ENCODE measurements at places on chromosomes 6 and 20. TPM values are rescaled to one million over a fixed set of nuclear protein-coding genes. Genes with fewer than 3 reads are reported as not detected.

C6orf120 gene
- 22.0 TPM for total RNA-seq

GGTLC1 gene
- not detected for total RNA-seq

SLC17A1 gene
- total RNA-seq, result not detected

PBOV1 gene
- not detected for total RNA-seq

TRIM15 gene
- total RNA-seq, result 1.4 TPM

TBX18 gene
- total RNA-seq, result 33.5 TPM

DEFB119 gene
- not detected for total RNA-seq

GNAS-AS1 gene
- total RNA-seq, result 1.3 TPM

UBE2V1 gene
- total RNA-seq, result 60.0 TPM

CST5 gene
- not detected for total RNA-seq

CHRNA4 gene
- total RNA-seq, result 0.20 TPM

HLA-DPA1 gene
- 16.1 TPM for total RNA-seq

SLC17A9 gene
- total RNA-seq, result 4.7 TPM

C6orf132 gene
- total RNA-seq, result 14.5 TPM

RBPJL gene
- not detected for total RNA-seq

C20orf202 gene
- total RNA-seq, result 0.69 TPM

CNR1 gene
- 1.8 TPM for total RNA-seq

LIME1 gene
- 3.7 TPM for total RNA-seq

PTK7 gene
- 121 TPM for total RNA-seq

APOBEC2 gene
- total RNA-seq, result 60.6 TPM

TRAPPC3L gene
- 0.49 TPM for total RNA-seq

EFCAB8 gene
- not detected for total RNA-seq

C6orf58 gene
- 0.20 TPM for total RNA-seq

NKAIN4 gene
- total RNA-seq, result 3.7 TPM

GINS1 gene
- 7.3 TPM for total RNA-seq

GTSF1L gene
- not detected for total RNA-seq

HLA-DMB gene
- 12.7 TPM for total RNA-seq

BHLHE23 gene
- total RNA-seq, result not detected

ERVFRD-1 gene
- total RNA-seq, result 0.10 TPM

TMEM170B gene
- total RNA-seq, result 5.8 TPM

LIN28B gene
- total RNA-seq, result 0.20 TPM

CRIP3 gene
- total RNA-seq, result 1.1 TPM

CCDC170 gene
- 1.9 TPM for total RNA-seq

CTAGE9 gene
- total RNA-seq, result not detected

MYLK4 gene
- total RNA-seq, result 1.4 TPM

GNRH2 gene
- total RNA-seq, result not detected

TREM2 gene
- 0.59 TPM for total RNA-seq

ATP9A gene
- 24.6 TPM for total RNA-seq

SOX4 gene
- 64.2 TPM for total RNA-seq

IRAK1BP1 gene
- 9.0 TPM for total RNA-seq

TNF gene
- 1.9 TPM for total RNA-seq

PRPH2 gene
- 2.8 TPM for total RNA-seq

ZNF831 gene
- 0.20 TPM for total RNA-seq

IMPG1 gene
- not detected for total RNA-seq

SLC52A3 gene
- total RNA-seq, result 1.5 TPM

NKAPL gene
- total RNA-seq, result 0.79 TPM

RIMS1 gene
- 1.8 TPM for total RNA-seq

BPI gene
- total RNA-seq, result 7.9 TPM

ADAM33 gene
- 53.2 TPM for total RNA-seq

BLTP3A gene
- total RNA-seq, result 8.1 TPM

CALHM6 gene
- total RNA-seq, result 3.4 TPM

THBD gene
- 19.2 TPM for total RNA-seq

POLR3F gene
- total RNA-seq, result 11.8 TPM

SCUBE3 gene
- total RNA-seq, result 2.4 TPM

EPHA7 gene
- 2.3 TPM for total RNA-seq

VWA7 gene
- total RNA-seq, result 0.99 TPM

OTOR gene
- not detected for total RNA-seq

OR2B6 gene
- not detected for total RNA-seq

APOM gene
- 1.2 TPM for total RNA-seq

ALDH8A1 gene
- total RNA-seq, result 0.99 TPM

Measured in skin of body (tissue), 3 donors.